Uterus (tissue), 4 donors: ENCODE measurements at places on chromosomes 11 and 22. TPM values are rescaled to one million over a fixed set of nuclear protein-coding genes. Genes with fewer than 3 reads are reported as not detected.

DNA sequence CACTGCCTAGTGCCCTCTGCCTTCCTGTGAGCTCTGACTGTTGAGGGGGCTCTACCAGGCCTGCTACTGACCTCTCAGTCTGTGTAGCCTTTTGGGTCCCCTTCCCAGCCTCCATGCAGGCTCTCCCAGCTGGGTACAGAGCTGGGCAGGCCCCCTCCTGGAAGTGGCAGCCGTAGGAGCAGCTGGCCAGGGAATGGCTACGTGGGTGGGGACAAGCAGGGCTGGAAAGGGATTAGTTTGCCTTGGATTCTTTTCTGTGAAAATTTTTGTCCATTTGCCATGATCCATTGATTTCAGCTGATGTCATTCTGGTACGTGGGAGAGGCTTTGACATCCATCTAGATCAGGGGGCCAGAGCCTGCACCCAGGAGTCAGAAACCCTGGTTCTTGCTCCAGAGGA is 23.9 kb upstream of the NECTIN1 start:
- H3K27me3 ChIP-seq, result no peaks in the 10 kb centered on the region
- no peaks in the 10 kb centered on the region for H3K36me3 ChIP-seq
- DNase-seq, result no peak
- no peak overlapping the region for H3K4me3 ChIP-seq
- H3K4me1 ChIP-seq, result no peaks in the 10 kb centered on the region

DNA sequence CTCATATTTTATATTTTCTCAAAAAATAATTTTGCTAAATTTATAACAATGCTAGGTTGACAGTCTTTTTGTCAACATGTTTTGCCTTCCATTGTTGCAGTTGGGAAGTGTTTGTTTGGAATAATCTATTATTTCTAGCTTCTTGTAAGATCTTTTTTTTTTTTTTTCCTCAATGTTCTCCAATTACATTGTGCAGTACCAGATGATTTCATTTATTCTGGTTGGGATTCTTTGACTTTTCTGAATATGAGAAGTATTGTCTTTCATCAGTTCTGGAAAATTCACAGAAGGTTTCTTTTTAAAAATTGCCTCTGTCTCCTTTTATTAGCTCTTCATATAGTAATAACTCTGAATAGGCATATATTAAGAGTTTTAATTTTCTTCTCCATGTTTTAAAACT is 245.4 kb downstream of the DYNC2H1 start:
- H3K27ac ChIP-seq, result no peak overlapping the region
- no peaks in the 10 kb centered on the region for H3K27me3 ChIP-seq
- H3K4me3 ChIP-seq, result no peak overlapping the region

- H3K27me3 ChIP-seq, result no peaks in the 10 kb centered on the region
- H3K36me3 ChIP-seq, result no peaks in the 10 kb centered on the region
- DNase-seq, result no peak
- H3K4me1 ChIP-seq, result no peaks in the 10 kb centered on the region
- H3K27ac ChIP-seq, result no peak overlapping the region
Observed at GRCh38 chr22:27576815-27577573, 224.6 kb downstream of the MN1 start.

DNA sequence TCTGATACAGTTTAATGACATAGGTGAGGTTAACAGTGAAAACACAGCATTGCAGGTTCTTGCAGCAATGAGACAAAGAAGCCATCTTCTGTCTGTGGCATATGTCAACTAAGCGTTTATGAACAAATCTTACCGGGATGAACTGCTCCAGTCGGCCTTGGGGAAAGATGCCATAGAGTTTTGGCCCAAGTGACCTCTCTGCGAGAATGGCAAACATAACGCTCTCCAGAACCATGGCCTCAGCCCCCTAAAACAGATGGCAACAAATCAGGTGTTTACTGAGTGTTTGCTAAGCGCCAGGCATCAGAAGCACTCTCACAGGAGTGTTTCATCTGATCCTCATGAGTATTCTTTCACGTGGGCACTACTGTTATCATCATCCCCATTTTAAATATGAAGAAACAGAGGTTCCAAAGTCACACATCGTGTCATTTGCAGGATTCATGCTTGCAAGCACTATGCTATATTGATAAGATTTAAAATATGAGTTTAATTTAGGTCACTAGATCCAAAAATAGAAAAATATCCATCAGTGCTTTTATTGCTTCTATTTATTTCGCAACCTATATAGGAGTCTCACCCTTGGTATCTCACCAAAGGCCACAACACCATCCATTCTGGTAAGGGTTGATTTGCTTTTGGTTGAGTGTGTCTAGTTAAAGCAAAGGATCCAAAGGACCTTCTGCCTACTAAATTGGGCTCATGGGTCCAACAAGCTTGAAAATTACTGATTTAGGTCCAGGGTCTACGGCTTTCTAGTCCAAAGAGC is 35.9 kb downstream of the TCIRG1 start:
- no peak overlapping the region for H3K4me3 ChIP-seq
- no peak overlapping the region for H3K27ac ChIP-seq
- H3K27me3 ChIP-seq, result no peaks in the 10 kb centered on the region

DNA sequence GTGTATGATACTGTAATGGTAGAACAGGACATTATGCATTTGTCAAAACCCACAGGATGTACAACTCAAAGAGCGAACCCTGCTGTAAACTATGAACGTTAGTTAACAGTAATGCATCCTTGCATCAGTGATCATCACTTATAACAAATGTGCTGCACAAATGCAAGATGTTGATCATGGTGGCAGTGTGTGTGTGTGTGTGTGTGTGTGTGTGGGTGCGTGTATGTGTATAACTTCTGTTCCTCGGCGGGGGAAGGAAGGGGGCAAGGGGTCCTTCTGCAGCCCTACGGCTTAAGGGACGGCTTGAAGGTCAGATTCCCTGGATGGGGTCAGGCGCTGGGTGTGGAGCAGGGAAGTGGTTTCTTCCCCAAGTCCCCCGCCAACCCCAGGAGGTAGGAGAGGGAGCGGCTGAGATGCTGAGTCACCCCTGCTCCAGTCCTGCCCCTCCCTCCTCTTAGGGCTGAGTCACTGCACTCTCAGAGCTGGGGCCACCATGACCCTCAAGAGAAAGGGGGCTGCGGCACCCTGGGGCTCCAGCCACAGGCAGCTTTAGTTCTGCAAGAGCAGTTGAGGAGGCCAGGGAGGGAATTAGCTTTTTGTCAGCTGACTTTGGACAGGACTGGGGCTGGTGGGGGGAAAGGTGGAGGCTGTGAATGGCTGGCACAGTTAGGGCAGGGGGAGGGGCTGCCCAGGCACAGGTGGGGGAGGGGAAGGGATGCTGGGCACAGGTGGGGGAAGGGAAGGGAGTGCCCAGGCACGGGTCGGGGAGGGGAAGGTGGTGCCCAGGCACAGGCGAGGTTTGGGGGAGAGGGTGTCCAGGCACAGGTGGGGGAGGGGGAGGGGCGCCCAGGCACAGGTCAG is 8.8 kb upstream of the CTSD start:
- H3K27me3 ChIP-seq, result no peaks in the 10 kb centered on the region
- no peak overlapping the region for H3K4me3 ChIP-seq

GRCh38 chr11:35105319-35106079 is 33.5 kb upstream of the CD44 start:
- DNase-seq, result no peak
- H3K36me3 ChIP-seq, result no peaks in the 10 kb centered on the region

CATSPER1 gene
- total RNA-seq, result 0.26 TPM

DNA sequence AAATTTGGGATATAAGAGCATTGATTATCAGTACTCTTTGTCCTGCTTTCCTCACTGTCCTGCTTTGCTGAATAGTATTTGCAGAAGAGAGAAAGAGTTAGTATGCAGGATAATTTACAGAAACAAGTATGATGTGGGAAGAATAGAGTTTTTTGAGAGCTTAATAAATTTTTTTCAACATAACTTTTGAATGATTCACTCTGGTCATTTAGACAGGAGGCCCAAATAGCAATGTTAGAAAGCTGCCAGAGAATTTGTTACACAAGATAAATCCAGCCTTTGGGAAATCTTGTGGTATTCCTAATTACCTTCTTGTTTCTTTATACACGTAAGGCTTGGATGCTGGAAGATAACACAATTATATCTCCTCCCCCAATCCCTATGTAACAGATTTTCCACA is 484.6 kb downstream of the CNTN5 start:
- no peaks in the 10 kb centered on the region for H3K36me3 ChIP-seq
- H3K27me3 ChIP-seq, result no peaks in the 10 kb centered on the region
- no peaks in the 10 kb centered on the region for H3K4me1 ChIP-seq

DNA sequence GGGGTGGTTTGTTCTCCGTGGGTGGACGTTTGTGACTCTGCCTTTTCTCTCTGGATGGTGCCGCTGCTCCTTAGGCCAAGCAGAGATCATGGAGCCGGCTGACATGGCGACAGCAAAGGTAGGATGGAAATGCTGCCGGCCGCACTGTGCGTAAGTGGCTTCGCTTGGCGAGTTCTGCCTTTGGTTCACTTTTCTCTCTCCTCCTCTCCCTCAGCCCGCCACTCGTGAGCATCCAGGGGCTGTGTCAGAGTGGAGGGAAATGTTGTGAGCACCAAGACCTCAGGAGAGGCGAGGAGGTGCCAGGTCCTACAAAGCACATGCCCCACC is 80.5 kb downstream of the GRAMD1B start:
- no peak for DNase-seq
- no peaks in the 10 kb centered on the region for H3K4me1 ChIP-seq
- no peaks in the 10 kb centered on the region for H3K36me3 ChIP-seq
- no peak overlapping the region for H3K27ac ChIP-seq
- no peaks in the 10 kb centered on the region for H3K27me3 ChIP-seq

DNA sequence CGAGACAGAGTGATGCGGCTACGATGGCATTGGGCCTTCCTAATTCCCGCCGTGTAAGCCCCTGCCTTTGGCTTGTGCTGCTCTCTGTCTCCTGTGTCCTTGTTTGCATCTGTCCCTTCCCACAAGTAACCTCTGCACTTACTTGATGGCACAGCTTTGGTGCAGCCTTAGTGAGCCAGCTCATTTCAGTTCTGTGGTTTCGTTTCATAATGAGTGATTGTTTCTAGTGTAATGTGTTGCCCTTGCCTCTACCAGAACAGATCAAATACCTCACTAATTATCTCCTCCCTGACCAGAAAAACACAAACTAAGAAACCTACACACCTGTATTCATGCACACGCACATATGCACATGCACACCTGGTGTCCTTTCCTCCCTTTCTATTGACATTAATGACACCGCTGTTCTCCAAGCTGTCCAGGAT is 58.8 kb downstream of the GRK3 start:
- no peaks in the 10 kb centered on the region for H3K27me3 ChIP-seq
- no peak overlapping the region for H3K27ac ChIP-seq
- no peak overlapping the region for H3K4me3 ChIP-seq
- DNase-seq, result no peak

RASSF10 gene
- total RNA-seq, result 0.27 TPM

GRCh38 chr11:1472180-1473005 is 14.2 kb downstream of the MOB2 start:
- no peaks in the 10 kb centered on the region for H3K36me3 ChIP-seq
- H3K27ac ChIP-seq, result no peak overlapping the region
- H3K4me3 ChIP-seq, result no peak overlapping the region
- no peaks in the 10 kb centered on the region for H3K27me3 ChIP-seq

- no peak overlapping the region for H3K27ac ChIP-seq
- H3K36me3 ChIP-seq, result no peaks in the 10 kb centered on the region
- DNase-seq, result no peak
- no peak overlapping the region for H3K4me3 ChIP-seq
- no peaks in the 10 kb centered on the region for H3K27me3 ChIP-seq
- H3K4me1 ChIP-seq, result no peaks in the 10 kb centered on the region
Observed at GRCh38 chr11:46588915-46589314, 4.9 kb downstream of the AMBRA1 start.

DNA sequence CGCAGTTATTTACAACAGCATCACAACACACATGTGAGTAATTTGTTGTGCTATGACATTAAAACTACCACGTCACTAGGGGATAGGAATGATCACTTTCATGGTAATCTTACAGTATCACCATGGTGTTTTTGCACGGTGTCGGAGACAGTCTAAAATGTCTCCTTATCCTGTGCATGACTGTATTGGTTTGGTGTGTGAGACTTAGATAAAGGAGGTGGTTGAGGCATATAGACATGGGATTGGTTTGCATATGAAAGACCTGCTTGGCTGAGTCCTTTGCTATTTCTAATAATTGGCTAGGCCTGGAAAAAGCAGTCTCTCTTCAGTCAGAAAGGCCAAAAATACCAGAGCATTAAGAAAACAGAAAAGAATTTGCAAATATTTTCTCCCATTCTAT is 30.2 kb downstream of the MSANTD4 start:
- no peaks in the 10 kb centered on the region for H3K36me3 ChIP-seq
- no peak overlapping the region for H3K4me3 ChIP-seq
- H3K27ac ChIP-seq, result no peak overlapping the region
- no peaks in the 10 kb centered on the region for H3K4me1 ChIP-seq
- no peaks in the 10 kb centered on the region for H3K27me3 ChIP-seq

GRCh38 chr11:120295099-120295498 is 30.0 kb upstream of the TLCD5 start:
- H3K36me3 ChIP-seq, result no peaks in the 10 kb centered on the region
- no peak for DNase-seq
- no peaks in the 10 kb centered on the region for H3K4me1 ChIP-seq
- no peaks in the 10 kb centered on the region for H3K27me3 ChIP-seq
- no peak overlapping the region for H3K4me3 ChIP-seq

DNA sequence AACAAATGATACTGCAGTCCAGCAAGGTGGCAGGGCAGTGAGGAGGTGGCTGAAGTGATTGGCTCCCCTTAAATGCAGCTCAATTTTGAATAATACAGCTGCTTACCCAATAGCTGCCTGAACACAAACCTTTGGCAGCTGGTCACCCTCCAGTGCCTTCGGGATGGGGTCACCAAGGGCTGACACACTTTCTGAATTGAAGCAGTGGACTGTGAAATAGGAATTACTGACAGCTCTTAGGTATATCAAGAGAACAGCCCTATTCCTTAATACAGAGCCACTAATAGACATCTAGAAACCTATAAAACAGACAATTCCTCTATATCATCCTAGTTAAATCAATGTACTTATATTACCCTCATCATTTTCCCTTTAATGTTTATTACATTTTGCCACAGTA is 474.2 kb upstream of the KIRREL3 start:
- no peak overlapping the region for H3K4me3 ChIP-seq
- no peaks in the 10 kb centered on the region for H3K4me1 ChIP-seq
- H3K27me3 ChIP-seq, result no peaks in the 10 kb centered on the region

PGA5 gene
- total RNA-seq, result not detected

DNA sequence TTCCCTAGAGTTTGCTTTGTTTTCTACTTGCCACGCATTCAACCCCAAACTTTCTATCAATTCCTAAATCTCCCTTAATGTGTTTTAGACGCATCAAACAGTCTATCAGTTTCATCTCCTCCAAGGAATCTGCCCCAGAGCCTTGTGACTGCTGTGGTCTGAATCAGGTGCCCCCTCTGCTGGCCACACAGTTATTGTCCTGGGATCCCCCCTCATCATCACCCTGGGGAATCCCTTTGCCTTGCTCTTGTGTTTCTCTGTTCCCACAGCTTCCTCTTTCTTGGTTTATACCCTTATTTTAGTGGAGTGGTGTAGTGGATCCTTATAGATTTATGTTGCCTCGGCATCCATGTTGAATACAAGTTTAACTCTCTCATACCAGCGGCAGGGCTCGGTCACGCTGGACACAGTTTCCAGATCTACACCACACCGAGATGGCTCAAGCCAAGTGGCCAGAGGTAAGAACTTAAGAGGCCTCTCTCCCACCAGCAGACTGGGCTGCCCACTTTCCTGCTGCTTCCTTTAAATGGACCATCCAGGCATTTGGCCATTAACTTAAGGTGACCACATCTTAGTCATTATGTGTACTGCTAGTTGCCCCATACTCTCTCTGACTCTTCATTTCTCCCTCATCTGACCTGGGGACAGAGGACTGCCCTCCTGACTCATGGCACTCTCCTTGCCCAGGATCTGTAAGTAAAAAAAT is 8.2 kb downstream of the UPB1 start:
- no peaks in the 10 kb centered on the region for H3K36me3 ChIP-seq
- no peaks in the 10 kb centered on the region for H3K27me3 ChIP-seq
- H3K4me1 ChIP-seq, result no peaks in the 10 kb centered on the region
- DNase-seq, result no peak
